ENCODE measurements at places on chromosomes 2 and 18.

- DNase-seq: no peak
These were observed 71.0 kb upstream of the CCDC150 start for GRCh38 chr2:196568506-196568905.

- no peak for DNase-seq
These were observed 33.7 kb upstream of the WIPF1 start for GRCh38 chr2:174631009-174631981.

DNA sequence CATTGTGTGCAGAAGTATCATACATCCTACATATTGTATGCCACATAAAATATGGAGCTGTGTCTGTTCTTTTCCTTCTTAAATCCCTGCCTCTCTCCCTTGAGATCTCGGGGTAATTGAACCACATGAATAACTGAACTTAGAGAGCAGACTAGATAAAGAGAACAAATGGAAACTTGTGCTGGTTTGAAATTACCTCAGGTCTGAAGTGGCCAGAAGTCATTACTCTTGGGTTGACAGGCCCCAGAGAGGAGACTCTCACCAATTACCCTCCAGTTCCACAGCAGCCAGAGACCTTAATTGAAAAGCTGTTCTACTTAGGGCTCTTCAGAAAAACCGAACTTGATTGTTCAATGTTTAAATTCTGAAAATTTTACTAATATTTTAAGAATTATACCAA, 5.0 kb upstream of the ADAM17 start:
- no peak for DNase-seq

DNA sequence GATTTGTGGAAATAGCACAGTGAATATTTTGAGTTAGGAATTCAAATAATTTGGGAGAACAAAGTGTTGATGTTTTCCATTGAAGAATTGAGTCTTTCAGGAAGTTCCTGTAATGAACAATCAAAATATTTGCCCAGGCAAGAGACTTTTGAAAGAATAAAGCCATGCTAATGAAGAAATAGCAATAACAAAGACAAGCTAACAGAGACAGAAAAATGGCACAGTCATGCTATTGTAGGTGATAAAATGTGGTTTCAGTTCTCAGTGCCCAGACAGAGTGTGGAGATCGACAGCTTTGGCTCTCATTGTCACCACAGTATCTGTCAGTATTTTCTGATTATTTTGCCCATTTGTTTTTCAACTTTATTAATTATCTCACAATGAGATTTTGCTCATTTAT, 490.8 kb upstream of the PIK3C3 start:
- no peak for DNase-seq

DNA sequence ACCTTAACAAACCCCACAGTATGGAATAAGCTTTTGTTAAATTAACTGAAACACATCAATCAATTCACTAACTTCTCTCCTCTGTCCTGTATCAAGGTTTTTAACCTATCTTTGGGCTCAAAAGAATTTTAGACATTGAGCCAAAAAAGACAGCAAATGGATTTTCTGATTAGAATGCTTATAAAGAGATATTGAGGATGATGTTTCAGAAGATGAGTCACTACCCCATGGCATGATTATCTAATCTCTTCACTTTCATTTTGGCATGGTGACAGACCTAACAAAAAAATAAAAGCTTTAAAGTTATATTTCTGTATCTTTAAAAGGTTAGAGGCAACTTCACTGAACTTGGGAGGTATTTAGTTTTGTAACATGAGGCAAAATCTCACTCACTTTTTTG, 55.5 kb downstream of the SGPP2 start:
- DNase-seq: no peak

DNA sequence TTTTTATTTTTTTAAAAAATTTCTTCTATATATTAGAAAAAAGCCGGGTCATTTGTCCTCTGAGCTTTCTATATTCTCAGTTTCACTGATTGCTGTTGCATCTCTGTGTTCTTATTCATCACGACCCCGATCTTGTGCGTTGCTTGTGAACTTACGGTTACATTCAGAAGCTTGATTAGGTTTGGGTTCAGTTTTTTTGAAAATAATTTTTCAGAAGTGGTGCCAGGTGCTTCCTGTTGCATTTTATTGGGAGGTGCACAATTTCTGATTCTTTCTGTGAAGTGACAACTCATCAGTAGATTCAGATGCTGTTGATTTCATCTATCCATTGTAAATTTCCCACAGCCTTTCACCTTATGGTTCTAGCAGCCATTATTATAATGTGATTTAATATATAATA, 147.3 kb downstream of the INHBB start:
- no peak for DNase-seq

DNA sequence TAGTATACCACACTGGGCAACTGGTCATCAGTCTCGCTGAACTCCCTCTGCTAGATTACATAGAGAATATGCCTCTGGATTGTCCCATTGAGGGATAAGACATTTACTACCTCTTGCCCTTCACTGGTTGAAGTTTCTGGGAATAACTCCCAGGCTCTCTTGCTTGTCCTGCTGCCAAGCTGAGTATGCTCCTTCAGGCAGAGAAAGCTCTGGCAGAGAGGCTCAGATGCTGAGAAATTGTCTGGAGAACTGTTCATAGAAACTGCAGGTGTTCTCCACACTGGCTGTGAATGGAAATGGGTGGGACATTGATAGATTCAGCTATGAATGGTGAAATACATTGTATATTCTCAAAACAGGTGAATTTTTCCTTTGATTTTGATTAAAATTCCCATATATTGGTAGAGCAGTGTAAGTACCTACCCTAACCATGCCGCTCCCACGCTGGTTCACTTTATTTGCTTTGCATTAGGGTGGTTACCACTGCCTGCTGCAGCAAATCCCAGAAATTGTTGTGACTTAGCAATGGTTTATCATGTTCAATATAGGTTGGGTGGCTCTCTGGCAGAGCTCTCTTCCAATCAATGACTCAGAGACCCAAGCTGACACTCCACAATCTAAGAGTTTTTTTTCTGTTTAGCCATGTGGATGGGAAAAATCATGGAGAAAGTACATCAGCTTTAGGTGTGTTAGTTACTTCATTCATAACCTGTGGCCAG, 36.7 kb downstream of the FAM117B start:
- DNase-seq: no peak

- DNase-seq: no peak
These were observed 427.3 kb downstream of the LRP1B start for GRCh38 chr2:141703501-141703900.

DNA sequence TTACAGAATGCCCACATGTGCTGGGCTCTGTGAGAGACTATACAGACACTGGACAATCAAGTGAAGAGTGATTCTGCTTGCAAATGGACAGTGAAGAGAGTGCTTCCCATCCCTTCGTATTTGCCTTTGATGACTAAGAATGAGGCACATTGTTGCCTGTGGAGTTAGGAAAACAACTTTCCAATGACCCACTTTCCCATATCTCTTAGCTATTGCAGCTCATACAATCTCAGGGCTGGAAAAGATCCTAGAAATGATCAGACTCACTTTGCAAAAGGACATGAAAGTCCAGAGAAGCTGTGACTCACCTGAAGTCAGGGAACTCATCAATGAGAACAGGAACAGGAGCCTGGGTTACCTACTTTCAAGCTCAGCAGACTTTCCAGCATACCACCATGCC, 440.5 kb upstream of the TCF4 start:
- no peak for DNase-seq

GRCh38 chr2:28958689-28959088, 22.4 kb upstream of the TOGARAM2 start:
- DNase-seq: no peak

DNA sequence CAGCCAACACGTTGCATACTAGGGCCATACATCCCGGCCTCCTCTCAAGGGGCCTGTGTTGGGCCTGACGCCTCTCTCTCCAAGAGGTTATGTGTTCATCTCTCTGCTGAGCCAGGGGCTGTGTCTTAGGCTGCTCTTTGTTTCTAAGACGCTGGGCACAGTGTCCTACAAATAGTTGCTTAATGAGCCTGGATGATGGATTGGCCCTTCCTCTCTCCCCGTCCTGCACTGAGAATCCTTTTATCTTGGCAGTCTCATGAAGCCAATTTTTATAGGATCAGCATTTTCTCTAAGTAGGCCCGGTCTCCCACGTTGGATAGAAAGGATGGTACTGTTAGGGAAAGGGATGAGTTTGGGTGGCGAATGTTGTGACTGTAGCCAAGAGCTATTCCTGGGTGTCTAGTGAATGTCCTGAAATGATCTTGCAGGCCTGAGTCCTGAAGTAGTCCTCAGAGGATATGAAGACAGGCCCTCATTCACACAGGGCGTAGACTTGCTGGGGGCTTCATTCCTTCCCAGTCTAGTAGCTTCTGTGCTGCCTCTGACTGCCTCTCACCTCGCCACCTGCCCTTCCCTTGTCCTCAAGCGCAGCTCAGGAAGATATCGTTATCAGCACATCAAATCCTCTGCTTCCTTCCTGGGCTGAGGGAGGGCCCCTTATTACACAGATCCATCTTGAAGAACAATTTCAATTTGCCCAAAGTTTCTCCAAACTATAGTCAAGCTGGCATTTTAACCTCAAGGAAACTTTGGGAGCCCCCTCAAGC, 8.8 kb downstream of the LBH start:
- DNase-seq: no peak

DNA sequence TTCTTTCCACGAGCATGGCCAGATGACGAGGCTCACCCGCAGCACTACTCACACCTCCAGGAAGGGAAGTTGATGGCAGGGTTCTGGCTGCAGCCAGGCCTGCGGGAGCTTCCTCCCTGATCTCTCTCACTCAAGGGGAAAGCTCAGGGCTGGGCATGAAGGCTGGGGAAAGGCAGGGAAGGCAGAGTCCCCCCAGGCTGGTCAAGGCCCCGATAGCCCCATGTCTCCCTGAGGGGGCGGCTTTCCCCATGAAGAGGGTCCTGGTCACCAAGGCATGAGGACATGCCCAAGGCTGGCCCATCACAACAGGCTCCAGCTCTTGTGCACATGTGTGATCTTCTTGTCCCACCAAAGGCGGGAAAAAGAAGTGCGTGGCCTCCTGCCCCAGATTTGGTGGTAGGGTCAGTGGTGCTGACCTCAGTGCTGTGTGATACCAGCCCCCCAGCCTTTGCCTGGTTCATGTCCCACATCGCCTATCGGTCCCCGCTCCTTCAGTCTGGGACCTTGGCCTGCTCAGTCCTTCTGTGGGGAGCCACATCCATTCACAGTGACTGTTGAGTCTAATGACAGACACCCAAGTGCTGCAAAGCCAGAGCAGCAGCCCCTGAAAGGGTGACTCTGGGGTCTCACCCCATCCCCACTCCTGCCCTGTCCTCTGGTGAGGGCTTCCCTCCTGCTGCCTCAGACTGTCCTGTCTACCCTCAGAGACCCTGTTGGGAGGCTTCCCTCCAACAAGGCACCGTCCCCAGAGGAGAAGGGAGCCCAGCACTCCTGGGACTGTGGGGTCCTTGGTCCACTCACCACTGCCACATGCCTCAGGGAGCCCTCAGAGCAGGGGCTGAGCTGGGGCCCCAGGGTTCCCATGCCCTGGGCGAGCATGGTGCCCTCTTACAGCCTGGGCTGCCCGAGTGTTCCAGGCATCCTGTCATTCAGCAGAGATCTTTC, 49.8 kb upstream of the ALPP start:
- DNase-seq: no peak

DNA sequence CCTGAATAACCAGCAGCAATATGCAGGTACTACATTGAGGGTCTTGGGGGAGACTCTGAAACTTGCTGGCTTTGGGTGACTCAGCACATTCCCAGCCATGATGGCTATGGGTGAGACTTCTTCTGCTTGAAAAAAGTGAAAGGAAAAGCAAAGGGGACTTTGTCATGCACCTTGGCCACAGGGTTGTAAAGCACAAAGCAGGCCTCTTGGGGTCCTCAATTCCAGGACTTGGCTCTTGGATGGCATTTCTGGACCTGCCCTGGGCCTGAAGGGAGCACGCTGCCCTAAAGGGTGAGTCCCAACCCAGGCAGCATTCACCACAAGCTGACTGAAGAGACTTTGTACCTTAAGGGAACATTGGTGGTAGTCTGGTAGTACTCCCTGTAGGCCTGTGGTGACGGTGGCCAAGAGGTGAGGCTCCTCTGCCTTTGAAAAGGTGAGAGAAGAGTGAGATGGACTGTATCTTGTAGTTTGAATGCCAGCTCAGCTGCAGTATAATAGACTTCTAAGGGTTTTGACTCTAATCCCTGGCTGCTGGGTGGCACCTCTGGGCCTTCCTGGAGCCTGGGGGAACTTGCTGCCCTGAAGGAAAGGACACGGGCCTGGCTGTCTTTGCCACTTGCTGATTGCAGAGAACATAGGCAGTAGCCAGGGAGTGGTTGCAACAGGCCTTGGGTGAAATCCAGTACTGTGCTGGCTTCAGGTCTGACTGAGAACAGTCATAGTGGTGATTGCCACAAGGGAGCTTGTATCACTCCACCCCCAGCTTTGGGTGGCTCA, 36.5 kb upstream of the CYTIP start:
- DNase-seq: no peak

DNA sequence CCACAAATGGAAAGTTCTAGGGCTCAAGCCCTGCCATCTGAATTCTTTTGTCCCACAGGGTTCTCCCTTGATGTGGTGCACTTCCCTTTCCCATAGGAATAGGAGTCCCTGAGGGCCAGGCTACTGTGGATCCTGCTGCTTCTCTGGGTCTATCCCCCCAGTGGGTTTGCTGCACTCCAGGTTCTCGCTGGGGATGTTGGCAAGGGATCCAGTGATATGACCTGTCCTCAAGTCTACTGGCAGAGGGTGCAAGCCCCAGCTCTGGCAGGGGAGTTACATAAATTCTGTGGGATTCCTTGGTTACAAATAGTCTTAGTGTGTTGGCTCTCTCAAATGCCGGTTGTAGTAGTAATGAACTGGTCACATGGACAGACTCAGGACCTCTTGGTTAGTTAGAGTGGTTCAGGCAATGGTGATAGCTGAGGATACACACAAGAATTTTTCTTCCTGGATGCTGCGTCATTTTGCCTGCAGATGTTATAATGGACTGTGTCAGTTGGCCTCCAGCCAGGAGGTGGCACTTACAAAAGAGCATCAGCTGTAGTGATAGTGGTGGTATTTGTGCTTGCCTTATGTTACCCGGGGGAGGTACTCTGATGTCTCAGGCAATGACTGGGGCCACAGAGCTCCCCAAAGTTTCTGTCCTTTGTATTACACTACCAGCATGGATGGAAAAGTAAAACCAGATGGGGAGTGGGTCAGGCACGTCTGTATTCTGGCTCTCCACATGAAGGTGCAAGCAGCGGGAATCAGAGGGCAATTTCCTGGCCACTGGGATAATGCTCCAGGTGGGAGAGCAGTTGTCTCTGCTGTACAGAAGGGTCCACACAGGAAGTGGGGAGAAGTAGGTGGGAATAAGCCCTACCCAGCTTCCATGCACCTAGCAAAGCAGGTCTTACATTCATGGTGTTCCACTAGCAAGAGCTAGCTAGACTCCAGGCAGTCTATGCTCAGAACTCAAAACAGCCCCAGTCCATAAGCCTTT, 267.9 kb downstream of the SOX11 start:
- no peak for DNase-seq

GRCh38 chr2:12797815-12798214, 81.1 kb downstream of the TRIB2 start:
- no peak for DNase-seq

GRCh38 chr2:203022751-203023150, 8.1 kb downstream of the NBEAL1 start:
- DNase-seq: no peak

GRCh38 chr2:17736989-17737388, 16.6 kb downstream of the SMC6 start:
- no peak for DNase-seq

Measured in activated gamma-delta T cell treated with anti-CD3 and anti-CD28 coated beads, Interleukin-2, amount 50 U/mL, for 16 hours (primary cell).